ENCODE measurements at places on chromosomes 2 and 18.

- no peak for DNase-seq
Observed at GRCh38 chr2:19865151-19865550, 36.6 kb downstream of the TTC32 start.

GRCh38 chr2:2793514-2793913 is 462.4 kb upstream of the MYT1L start:
- no peak for DNase-seq

- DNase-seq = no peak
Observed at GRCh38 chr18:26429535-26430226, 118.7 kb downstream of the KCTD1 start.

DNA sequence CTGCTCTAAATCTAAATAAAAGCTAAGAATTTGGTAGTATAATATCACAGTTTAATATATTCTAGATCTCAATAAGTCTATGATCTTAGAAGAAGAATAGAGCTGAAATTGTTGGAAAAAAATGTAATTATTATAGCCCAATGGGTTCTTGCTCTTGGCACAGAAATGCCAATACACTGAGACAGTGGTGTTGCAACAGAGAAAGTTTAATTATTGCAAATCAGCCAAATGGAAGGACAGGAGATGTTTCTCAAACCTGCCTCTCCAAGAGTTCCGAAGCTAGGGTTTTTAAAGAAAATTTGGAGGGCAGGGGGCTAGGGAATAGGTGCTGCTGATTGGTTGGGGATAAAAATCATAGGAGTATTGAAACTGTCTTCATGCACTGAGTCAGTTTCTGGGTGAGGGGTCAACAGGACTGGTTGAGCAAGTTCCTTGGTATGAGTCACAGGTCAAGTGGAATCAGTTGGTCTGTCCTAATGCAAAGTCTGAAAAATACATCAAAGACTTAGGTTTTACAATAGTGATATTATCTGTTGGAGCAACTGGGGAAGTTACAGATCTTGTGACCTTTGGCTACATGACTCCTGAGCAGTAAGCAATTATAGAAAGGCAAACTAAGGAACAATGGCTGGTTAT is 228.6 kb downstream of the CD226 start:
- no peak for DNase-seq

- DNase-seq = no peak
Observed at GRCh38 chr2:143881246-143881645, 638.7 kb downstream of the ZEB2 start.
